Chondrocyte (in vitro differentiated cells): ENCODE measurements at places on chromosomes 7 and 10.

DNA sequence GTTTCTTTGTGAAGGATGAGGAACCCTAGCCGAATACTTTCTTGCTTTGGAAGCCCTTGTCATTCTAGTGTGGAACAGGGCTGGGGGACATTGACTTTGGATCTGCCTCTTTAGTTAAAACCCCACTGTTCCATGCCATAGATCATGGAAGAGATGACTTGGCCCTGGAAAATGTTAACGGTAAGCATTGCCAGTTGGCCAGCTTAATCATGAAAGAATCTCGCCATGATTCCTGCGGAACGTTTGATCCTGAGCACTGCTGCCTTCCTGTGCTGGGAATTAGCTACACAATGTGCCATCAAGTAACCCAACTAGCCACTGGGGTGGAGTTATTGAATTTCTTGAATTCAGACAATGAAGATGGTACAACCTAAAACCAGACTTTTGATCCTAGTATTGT lies 177.6 kb upstream of the FZD8 start:
- no peak for DNase-seq

DNA sequence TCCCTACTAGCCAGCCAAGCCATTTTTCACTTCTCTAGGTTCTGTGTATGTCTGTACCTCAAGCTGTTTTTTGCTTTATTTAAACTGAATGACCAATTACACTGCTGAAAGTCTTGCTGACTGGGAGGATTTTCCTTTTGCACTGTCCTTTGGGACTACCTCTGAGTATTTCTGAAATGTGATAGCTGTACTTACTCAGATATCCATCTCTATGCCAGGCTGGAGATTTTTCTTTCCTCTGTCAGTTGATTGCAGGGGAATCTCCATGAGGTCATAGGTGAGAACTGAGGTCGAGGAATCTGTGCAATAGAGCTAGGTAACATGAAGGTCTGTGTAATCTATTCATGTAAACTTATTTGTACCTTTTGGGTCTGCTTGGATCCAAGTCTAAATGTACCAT lies 38.9 kb upstream of the ANKRD1 start:
- DNase-seq: no peak

DNA sequence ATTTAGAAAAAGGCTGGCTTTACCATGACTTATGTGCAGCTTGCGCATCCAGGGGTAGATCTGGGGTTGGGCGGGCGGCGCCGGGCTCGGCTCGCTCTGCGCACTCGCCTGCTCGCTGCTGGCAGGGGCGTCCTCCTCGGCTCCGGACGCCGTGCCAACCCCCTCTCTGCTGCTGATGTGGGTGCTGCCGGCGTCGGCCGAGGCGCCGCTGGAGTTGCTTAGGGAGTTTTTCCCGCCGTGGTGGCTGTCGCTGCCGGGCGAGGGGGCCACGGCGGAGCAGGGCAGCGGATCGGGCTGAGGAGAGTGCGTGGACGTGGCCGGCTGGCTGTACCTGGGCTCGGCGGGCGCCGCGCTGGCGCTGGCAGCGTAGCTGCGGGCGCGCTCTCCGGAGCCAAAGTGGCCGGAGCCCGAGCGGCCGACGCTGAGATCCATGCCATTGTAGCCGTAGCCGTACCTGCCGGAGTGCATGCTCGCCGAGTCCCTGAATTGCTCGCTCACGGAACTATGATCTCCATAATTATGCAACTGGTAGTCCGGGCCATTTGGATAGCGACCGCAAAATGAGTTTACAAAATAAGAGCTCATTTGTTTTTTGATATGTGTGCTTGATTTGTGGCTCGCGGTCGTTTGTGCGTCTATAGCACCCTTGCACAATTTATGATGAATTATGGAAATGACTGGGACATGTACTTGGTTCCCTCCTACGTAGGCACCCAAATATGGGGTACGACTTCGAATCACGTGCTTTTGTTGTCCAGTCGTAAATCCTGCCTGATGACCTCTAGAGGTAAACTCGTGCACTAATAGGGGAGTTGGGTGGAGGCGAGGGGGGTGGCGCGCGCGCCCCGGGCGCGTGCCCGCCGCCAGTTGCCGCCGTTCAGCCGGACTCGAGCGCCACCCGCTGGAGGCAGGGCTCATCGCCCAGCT lies at the start of gene HOXA5:
Gene HOXA5 (minus strand): TSS at position 659 of the 927 bp plus-strand sequence. CDS start 74 bp downstream, at position 585.
- DNase-seq: no peak

DNA sequence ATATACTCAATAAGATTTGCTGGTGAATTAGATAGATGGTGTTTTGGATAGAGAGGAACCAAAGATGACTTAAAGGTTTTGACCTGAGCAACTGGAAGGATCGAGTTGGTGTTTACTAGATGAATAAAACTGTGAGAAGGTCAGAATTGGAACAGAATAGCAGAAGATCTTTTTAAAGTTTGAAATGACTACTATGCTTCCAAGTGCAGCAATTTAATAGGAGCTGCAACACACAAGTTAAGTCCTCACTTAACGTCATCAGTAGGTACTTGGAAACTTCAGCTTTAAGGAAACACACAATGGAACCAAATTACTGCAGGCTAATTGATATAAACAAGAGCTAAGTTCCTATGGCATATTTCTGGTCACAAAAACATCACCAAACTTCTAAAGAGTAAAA lies 86.5 kb downstream of the RTKN2 start:
- no peak for DNase-seq

DNA sequence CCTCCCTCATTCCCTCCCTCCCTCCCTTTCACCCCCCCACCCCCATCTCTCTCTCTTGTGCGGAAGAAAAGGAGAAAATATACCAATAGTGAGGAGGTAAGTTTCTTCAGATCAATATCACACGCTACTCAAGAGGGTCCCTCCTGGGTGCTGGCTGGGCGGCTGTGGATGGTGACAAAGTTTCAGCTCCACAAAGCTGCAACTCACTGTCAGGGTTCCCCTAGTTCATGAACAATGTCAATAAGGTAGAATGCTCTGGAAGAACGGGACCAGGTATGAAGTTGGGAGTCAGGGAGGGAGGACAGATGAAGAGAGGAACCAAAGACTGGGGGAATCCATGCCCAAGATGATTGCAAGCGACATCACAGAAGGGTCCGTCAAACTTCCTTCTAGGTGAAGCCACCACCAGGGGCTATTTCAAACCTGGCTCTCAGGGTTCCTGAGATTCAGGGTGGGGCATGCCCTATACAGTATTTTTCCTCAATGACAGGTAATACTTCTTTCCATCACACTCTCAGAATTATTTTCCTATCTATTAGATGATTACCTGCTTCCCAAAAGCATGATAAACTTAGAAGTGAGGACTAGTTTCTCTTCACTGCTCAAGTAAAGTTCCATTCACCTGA lies 1.4 kb upstream of the PDE1C start:
- DNase-seq: no peak

- no peak for DNase-seq
Measured at GRCh38 chr7:146146831-146147486, 30.4 kb downstream of the CNTNAP2 start.

DNA sequence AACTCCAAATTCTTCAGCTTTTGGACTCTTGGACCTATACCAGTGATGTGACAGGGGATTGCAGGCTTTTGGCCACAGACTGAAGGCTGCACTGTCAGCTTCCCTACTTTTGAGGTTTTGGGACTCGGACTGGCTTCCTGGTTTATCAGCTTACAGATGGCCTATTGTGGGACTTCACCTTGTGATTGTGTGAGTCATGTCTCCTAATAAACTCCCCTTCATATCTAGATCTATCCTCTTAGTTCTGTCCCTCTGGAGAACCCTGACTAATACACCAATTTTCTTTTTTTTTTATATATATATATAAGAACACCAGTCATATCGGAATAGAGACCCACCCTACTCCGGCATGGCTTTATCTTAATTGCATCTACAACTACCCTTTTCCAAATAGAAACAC lies 166.8 kb downstream of the ETV1 start:
- DNase-seq: no peak

DNA sequence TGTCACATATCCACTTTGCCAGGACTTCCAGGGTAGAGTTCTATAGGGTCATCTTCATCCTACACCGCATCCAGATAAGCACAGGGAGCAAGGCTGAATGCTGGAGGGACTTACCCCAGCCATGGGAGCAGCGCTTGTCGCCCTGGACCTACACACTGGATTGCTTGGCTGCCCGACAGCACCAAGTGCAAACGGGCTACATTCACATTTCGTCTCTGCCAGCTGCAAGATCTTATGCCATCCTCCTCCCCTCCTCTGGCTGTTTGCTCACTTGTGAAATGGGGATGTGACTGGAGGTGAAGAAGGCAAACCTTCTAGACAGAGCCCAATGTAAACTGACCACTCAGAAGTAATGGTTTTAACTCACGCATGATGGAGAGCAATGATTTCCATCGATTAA lies 1.0 kb downstream of the DDC start:
- no peak for DNase-seq

GRCh38 chr10:44935201-44935965 lies 24.2 kb upstream of the RASSF4 start:
- no peak for DNase-seq

GRCh38 chr7:1591876-1592275 lies 22.0 kb upstream of the PSMG3 start:
- no peak for DNase-seq

- DNase-seq: no peak
Measured at GRCh38 chr7:41336455-41336952, 366.4 kb downstream of the INHBA start.

DNA sequence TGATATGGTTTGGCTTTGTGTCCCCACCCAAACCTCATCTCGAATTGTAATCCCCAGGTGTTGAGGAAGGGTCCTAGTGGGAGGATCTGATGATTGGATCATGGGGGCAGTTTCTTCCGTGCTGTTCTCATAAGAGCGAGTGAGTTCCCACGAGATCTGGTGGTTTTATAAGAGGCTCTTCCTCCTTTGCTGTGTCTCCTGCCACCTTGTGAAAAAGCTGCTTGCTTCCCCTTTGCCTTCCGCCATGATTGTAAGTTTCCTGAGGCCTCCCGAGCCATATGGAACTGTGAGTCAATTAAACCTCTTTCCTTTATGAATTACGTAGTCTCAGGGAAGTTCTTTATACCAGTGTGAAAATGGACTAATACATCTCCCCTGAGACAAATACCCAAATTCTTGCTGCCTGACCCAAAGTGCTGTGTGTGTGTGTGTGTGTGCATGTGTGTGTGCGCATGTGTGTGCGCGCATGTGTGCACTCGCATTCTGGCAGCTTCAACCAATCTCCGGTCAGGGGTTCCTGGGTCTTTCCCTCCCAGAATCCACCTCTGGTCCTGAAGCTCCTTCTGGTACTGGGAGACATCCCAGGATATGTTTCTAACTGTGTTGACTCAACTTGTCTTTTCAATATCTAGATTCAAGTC lies 98.1 kb upstream of the LRRC4 start:
- no peak for DNase-seq

DNA sequence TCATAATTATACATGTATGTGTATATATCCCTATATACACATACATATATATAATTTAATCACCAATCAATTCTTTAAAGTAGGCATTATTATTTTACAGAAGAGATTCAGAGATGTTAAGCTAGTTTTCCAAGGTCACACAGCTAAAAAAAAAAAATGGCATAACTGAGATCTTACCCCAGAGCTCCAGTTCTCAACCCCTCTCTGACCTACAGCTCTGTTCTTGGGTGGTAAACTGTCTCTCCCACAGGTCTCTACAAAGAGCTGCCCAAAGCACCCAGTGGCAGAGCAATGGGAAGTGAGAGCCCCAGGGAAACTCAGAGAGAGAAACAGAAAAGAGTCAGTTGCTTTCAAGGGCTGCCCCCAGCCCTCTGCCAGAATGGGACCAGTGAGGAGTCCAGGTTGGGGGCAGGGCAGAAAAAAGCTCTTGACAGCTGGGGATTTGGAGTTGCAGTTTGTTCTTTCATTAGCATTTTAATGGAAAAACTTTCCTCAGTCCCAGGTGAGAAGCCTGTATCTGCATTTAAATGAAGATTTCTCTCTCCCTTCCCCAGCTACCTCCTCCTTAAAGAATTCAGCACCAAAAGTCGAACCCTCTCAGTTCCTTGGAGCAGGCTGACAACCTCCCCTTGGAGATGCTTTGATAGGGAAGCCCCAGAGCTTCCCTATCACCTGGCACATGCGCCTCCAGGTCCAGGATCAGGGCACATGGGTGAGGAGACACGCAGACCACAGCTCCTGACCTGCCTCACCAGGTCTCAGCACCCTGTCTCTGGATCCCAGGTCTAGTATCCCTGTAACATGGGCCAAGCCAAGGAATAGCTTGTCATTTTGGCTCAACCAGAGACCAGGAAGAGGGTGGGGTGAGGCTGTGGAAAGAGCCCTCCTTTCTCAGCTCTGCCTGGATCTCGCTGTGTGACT lies 388.1 kb downstream of the PLXNA4 start:
- DNase-seq: no peak

GRCh38 chr7:36132012-36132411 lies 21.0 kb upstream of the EEPD1 start:
- DNase-seq: no peak

GRCh38 chr10:30080161-30080560 lies 20.8 kb upstream of the JCAD start:
- DNase-seq: no peak

DNA sequence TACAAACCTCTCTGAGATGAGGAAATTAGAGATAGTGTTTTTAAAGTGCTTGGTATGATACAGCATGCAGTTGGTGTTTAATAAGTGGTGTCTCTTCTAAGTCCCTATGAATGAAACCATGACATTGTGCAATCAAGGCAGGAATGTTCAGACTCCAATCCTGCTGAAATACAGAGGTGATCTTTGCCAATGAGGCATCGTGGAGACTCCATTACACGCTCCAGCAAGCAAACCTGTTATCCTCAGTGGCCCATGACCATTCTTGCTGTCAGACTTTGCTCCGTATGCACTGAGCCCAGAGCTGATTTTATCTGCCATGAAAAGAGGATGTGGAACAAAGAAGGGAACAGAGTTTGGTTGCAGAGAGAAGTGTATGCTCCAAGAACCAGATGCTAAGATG lies 47.3 kb downstream of the CDHR3 start:
- no peak for DNase-seq

- no peak for DNase-seq
Measured at GRCh38 chr10:99920901-99921300, 88.8 kb downstream of the DNMBP start.

DNA sequence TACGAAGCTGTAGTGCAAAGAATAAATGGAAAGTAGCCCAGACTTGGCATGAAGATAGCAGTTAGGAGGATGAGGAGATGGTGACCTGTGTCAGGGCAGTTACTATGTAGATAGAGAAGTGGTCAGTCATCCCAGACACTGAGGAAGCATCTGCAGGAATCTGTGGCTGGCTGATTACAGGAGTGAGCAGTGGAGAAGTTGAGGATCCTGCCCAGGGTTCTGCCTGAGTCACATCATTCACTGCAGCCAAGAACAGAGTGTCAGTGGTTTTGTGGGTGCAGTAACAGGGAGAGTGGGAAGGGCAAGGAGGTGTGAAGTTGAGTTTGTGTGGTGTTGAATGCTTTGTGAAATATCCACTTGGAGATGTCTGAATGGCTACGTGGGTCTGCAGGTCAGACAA lies 676.4 kb upstream of the NRP1 start:
- no peak for DNase-seq

- no peak for DNase-seq
Measured at GRCh38 chr10:6409971-6410643, 170.0 kb downstream of the PRKCQ start.

- DNase-seq: no peak
Measured at GRCh38 chr7:27151341-27151930, 947 bp downstream of the HOXA3 start.

- no peak for DNase-seq
Measured at GRCh38 chr7:159167139-159167538, 22.5 kb upstream of the VIPR2 start.

GRCh38 chr10:10499839-10500238 lies 517.8 kb upstream of the CELF2 start:
- DNase-seq: no peak

- no peak for DNase-seq
Measured at GRCh38 chr10:100828738-100829096, 83.3 kb downstream of the PAX2 start.

- DNase-seq: peak; percentile 52
Measured at GRCh38 chr10:132471484-132471883, 66.1 kb upstream of the INPP5A start.

GRCh38 chr7:7236041-7236440 lies 53.7 kb downstream of the C1GALT1 start:
- DNase-seq: no peak
